Stimulated activated CD8-positive, alpha-beta memory T cell treated with anti-CD3 and anti-CD28 coated beads, Interleukin-2, amount 100 ng/mL, for 48 hours (primary cell): ENCODE measurements at places on chromosomes 1 and 21.

DNA sequence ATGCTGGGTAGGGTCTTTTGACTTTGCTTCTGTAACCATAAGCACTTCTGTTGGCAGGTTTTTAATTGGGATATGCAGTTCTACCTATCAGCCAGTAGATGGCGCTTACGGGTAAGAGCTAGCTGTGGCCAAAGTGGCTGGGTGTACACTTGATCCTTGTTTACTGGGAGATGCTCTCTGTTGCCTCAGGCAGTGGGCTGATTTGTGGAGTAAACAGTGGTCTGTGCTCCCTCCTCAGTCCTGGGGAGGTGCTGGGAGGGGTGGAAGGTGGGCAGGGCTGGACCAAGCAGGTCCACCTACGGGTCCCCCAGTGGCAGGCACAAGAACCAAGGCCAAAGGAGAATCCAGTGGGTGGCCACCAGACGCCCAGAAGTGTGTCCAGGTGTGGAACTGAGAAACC is 43.4 kb downstream of the RALGPS2 start:
- DNase-seq: no peak

GRCh38 chr1:6438047-6438525 is 13.5 kb downstream of the ESPN start:
- peak; percentile 50 for DNase-seq

- DNase-seq: no peak
These were observed 176.5 kb upstream of the HOOK1 start for GRCh38 chr1:59638231-59638711.

DNA sequence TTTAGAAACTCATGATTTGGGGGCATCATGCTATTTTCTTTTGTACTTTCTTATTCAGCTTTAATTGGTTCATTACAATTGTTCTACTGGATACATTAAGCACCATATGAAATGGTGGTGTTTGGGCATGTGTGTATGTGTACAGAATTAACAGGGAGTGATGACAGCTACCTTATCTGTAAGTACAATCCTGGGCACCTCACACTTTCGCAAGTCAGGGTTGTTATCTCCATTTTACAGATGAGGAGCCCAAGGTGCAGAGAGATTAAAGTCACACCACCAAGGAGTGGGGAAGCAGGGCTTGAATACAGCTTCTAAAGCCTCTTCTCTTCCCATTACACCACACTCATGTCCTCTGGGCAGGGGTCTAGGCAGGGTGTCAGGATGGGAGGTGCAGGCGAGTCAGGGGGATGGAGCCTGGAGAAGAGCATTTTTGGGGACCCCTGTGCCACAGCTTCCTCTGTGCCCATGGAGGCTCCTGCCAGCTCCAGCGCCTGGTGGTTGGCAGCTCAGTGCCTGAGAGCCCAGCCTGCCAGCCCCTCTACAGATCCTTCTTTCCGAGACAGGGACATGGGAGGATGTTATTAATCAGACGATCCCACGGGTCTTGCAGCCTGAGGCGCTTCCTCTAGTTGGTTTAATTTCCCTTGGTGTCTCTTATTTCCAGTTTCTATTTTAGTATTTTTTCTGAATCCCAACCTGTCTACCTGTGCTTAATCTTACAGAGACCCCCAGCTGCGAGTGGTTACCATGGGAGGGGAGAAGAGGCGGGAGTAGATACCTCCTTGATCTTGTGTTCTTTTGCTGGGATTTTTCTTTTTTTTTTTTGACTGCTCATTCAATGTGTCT is 126.2 kb upstream of the CD34 start:
- DNase-seq: no peak

GRCh38 chr1:180031664-180032063 is 77.1 kb downstream of the CEP350 start:
- no peak for DNase-seq

GRCh38 chr1:238334170-238334569 is 443.4 kb upstream of the ZP4 start:
- DNase-seq: no peak

- no peak for DNase-seq
These were observed 38.4 kb downstream of the SPEN start for GRCh38 chr1:15885701-15886610.

DNA sequence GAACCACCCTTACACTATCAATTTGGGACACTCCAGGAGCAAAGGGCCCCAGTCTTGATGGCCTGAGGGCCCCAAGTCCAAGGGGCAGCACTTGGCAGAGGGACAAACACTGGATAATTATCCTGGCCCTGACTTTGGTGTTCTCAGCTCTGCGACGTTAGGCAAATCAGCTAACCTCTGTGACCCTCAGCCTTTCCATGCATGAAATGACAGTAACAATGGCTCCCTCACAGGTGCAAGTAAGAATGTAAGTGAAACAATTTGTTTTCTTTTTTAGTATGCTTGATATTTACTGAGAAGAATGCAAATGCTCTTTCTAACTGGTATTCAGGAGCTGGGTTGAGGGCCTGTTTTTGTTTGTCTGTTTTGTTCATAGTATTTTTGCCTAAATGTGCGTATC is 61.6 kb upstream of the PRDX6 start:
- DNase-seq: no peak

DNA sequence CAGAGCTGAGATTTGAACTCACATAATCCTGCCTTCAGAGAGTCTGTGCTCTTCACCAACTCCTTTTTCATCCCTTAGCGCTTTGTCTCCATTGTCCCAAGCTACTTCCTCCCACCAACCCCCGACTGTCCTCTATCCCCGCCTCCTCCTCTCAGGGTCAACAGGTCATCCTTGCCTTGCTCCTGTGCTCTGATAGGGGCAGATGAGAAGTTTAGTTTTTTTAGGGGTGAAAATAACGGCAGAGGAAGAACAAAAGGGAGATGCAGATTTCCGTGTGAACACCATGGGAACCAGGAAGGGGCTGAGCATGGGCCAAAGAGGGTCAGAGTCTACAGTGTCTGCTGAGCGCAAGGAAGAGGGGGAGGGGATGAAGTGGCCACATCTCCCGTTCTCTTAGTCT is 31.9 kb downstream of the GLUL start:
- no peak for DNase-seq
